ENCODE measurements at places on chromosomes 4 and X. TPM values are rescaled to one million over a fixed set of nuclear protein-coding genes. Genes with fewer than 3 reads are reported as not detected.

Gene PAGE2B
- not detected for polyA plus RNA-seq

DNA sequence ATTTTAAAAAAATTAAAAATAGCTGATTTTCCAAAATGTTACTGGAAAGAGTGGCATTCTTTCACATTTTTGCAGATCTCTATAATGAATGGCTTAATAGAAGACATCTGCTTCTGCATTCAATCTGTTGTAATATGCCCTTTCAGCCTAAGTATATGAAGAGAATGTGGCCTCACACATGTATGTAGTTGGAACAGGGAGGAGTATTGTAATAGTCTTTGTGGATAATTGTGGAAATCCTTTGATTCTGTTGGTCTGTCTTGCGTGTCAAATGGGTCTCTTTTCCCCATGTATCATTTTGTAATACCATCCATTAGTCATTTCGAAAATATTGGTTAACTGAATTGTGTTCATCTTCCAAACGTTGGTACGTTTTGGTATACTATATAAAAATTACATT lies 11.6 kb downstream of the TXLNG start:
- no peak overlapping the region for H3K27ac ChIP-seq
- H3K4me3 ChIP-seq, result no peak overlapping the region
- H3K36me3 ChIP-seq, result no peaks in the 10 kb centered on the region
- DNase-seq, result no peak
- H3K4me1 ChIP-seq, result peaks cover 2% of the 10 kb centered on the region

GRCh38 chr4:95158626-95159025 lies 390.1 kb downstream of the UNC5C start:
- DNase-seq, result no peak
- H3K4me3 ChIP-seq, result no peak overlapping the region
- H3K36me3 ChIP-seq, result no peaks in the 10 kb centered on the region
- no peaks in the 10 kb centered on the region for H3K4me1 ChIP-seq
- no peaks in the 10 kb centered on the region for H3K27me3 ChIP-seq

DNA sequence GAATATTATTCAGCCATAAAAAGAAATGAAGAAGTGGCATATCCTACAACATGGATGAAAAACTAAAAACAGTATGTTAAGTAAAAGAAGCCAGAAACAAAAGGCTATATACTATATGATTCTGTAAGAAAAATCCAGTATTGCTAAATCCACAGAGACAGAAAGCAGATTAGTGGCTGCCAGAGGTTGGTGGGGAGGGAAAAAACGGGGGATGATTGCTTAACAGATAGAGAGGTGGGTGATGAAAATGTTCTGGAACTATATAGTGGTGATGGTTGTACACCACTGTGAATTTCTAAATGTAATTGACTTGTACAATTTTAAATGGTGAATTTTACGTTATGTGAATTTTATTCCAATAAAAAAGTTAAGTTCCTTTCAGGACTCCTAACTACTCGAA lies 157.6 kb upstream of the SH3RF1 start:
- no peaks in the 10 kb centered on the region for H3K36me3 ChIP-seq
- no peak overlapping the region for H3K27ac ChIP-seq
- DNase-seq, result no peak

Gene SSX5
- polyA plus RNA-seq, result not detected

GRCh38 chr4:24674279-24674678 lies 89.9 kb upstream of the DHX15 start:
- no peak for DNase-seq
- H3K4me3 ChIP-seq, result no peak overlapping the region
- H3K36me3 ChIP-seq, result no peaks in the 10 kb centered on the region
- H3K27ac ChIP-seq, result no peak overlapping the region
- H3K27me3 ChIP-seq, result no peaks in the 10 kb centered on the region

Gene STARD8
- polyA plus RNA-seq, result 0.81 TPM

GRCh38 chrX:99933865-99934264 lies 476.2 kb downstream of the PCDH19 start:
- H3K4me1 ChIP-seq, result no peaks in the 10 kb centered on the region
- no peak overlapping the region for H3K4me3 ChIP-seq
- DNase-seq, result no peak

GRCh38 chrX:9609987-9610386 lies 145.1 kb downstream of the TBL1X start:
- H3K36me3 ChIP-seq, result no peaks in the 10 kb centered on the region
- no peaks in the 10 kb centered on the region for H3K4me1 ChIP-seq
- no peak overlapping the region for H3K27ac ChIP-seq
- DNase-seq, result no peak

DNA sequence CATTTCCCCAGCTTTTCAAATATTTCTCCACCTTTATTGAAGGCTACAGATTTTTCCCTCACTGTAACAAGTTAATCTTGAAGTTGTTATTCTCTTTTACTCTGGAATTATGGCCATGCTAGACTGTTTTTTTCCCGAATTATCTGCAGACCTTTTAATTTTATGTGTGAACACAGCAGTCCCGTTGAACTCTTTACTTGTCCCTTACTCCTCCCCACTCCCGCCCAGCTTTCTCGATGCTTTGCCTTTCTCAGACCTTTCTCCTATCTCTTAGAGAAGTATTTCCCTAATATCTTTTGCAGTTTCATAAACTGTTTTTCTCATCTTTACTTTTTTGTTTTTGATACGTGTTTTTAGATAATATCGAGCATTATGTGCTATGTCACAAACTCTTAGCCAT lies 776 bp downstream of the CEP44 start:
- DNase-seq, result no peak
- H3K36me3 ChIP-seq, result no peaks in the 10 kb centered on the region
- no peaks in the 10 kb centered on the region for H3K27me3 ChIP-seq

Gene ADH6
- polyA plus RNA-seq, result 33.5 TPM

- peaks cover 5% of the 10 kb centered on the region for H3K27me3 ChIP-seq
- H3K4me3 ChIP-seq, result no peak overlapping the region
- H3K4me1 ChIP-seq, result no peaks in the 10 kb centered on the region
- H3K27ac ChIP-seq, result no peak overlapping the region
Measured at GRCh38 chr4:116499-116898, 7.8 kb upstream of the ZNF718 start.

All from small intestine (tissue), 16 donors.